ENCODE measurements at places on chromosomes 5 and 9. TPM values are rescaled to one million over a fixed set of nuclear protein-coding genes. Genes with fewer than 3 reads are reported as not detected.

Gene FGF1
- polyA plus RNA-seq: 26.2 TPM

Gene NEURL1B
- polyA plus RNA-seq: 16.1 TPM

Gene SLC34A3
- polyA plus RNA-seq: 13.7 TPM

Gene IFNA21
- not detected for polyA plus RNA-seq

Gene CYSRT1
- 16.4 TPM for polyA plus RNA-seq

Gene PRDM9
- polyA plus RNA-seq: not detected

Gene ANKRD55
- polyA plus RNA-seq: 0.75 TPM

Gene TAF11L8
- not detected for polyA plus RNA-seq

Gene PCDHGB1
- polyA plus RNA-seq: 2.1 TPM

Gene FGD3
- 4.5 TPM for polyA plus RNA-seq

Gene OR13C3
- not detected for polyA plus RNA-seq
